ENCODE measurements at places on chromosomes 6 and 20. TPM values are rescaled to one million over a fixed set of nuclear protein-coding genes. Genes with fewer than 3 reads are reported as not detected.

Gene DEFB127
- total RNA-seq, result not detected

Gene OPRL1
- 0.90 TPM for total RNA-seq

Gene SAMD10
- total RNA-seq, result 5.7 TPM

Gene PGC
- total RNA-seq, result not detected

Gene SCRT2
- total RNA-seq, result not detected

Gene ARFGEF3
- total RNA-seq, result 12.5 TPM

Gene GPR63
- 5.9 TPM for total RNA-seq

Gene ANGPT4
- 0.07 TPM for total RNA-seq

Gene PTCHD4
- total RNA-seq, result 0.96 TPM

- DNase-seq, result peak; percentile 79
Measured at GRCh38 chr6:10521104-10521808, at the start of gene GCNT2. Gene GCNT2 (plus strand): TSS chr6:10521351. CDS start chr6:10528912, 7,561 bp downstream.

DNA sequence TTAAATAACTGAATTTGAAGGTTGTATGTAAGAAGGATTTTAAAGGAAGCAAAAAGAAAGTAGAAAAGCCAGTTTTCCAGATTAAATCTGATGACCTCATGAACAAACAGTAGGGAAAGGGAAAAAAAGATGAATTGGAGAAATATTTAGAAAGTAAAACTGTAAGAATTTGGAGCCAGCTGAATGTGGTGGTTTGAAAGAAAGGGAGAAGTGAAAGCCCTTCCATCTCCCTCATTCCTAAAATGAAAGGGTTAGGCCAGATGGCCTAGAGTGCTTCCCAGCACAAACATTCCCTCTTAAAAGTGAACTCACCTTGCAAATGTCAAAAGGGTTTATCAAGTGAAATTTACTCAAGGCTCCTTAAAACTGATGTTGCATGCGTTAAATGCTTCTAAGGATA is 139.3 kb upstream of the COL21A1 start:
- DNase-seq, result no peak

GRCh38 chr6:11120271-11121005 is 8.9 kb upstream of the ERVFRD-1 start:
- DNase-seq, result no peak

DNA sequence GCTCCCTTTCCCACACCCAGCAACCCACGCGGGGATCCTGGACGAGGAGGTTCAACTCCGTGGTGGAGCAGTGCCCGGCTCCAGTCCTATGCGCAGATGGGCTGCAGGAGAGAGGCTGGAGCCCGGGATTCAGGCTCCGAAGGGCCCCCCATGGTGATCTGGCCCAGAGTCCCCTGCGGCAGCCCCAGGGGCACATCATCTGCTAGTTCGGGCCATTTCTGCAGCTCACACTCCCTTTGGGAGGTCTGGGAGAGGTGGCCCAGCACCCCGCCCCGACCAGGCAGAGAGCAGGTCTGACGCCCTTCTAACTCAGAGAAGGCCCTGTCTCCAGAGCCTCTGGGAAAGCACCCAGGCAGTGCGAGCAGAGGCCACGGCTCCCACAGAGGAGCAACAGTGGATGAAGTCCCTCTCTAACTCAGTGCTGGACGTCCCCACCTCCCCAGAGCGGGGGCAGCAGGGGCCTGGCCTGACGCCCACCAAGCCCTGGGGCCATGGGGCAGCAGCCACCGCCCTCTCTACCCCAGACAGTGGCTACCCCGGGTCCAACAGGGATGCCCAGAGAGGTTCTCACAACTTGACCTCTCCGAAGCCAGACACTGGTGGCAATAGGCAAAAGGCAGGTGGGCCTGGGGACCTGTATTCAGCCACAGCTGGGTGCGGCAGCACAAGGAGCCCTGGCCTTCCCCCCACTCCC is 3.3 kb downstream of the KCNQ2 start:
- DNase-seq, result no peak

DNA sequence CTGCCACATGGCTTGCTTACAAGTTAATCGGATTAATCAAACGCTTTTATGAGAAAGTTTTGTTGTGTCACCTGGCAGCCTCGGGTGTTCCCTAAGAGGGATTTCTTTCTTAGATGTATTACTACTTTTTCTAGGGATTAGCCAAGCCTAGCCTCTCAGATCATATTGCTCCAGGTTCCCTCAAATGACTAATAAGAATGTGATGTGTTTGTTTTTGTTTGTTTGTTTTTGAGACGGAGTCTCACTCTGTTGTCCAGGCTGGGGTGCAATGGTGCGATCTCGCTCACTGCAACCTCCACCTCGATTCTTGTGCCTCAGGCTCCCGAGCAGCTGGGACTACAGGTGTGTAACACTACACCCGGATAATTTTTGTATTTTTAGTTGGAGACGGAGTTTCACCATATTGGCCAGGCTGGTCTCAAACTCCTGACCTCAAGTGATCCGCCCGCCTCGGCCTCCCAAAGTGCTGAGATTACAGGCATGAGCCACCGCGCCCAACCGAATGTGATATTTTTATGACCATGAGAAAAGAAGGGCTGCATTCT is 977 bp downstream of the HMGN4 start:
- no peak for DNase-seq

DNA sequence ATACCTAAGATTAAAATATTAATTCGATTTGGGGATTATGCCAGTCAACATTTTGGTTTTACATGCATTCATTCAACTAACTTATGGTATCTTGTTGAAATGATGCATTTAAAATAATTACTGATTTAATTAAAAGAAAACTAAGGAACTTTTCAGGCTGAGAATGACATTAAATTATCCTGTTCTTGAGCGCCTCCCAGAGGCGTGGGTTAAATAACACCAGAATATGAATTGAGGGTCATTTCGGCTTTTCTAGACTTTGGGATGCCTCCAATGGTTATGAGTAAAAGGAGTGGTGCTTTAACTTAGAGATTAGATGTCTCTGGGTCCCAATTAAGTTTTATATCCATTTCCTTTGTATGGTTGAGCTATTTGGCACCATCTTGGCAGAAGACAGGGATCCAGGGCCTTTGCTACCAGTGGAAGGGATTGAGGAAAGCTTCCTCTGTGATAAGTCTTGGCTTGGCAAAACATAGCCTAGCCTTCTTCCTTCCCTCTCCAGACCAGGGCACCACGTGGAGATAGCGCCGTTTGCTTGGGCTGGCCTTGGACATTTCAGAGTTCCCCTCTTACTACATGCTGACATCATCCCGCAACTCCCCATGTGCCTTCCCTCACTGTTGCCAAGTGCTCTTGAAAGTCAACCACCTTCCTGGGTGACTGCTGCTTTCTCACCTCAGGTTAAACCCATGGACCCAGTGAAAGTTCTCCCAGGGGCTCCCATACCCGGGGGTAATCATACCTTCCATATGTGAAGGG is 28.7 kb downstream of the GNAS start:
- DNase-seq, result no peak

DNA sequence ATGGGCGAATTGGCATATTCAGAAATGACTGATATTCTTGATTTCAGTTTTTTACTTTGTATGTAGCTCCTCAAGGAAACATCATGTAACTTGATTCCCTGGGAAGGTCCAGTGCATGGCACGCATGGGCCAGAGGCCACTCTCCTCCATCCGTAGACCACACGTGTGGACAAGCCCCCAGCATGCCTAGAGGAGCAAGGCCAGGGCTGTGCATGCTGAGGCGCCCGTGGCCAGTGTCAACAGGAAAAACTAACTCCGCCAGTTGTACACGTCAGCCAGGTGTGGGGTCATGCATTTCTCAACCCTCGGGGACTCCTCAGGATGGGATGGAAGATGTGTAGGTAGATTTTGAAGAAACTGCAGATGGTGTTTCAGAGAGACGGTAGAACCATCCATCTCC is 37.8 kb upstream of the CD93 start:
- DNase-seq, result no peak

GRCh38 chr6:40855168-40855880 is 183.7 kb downstream of the UNC5CL start:
- no peak for DNase-seq

DNA sequence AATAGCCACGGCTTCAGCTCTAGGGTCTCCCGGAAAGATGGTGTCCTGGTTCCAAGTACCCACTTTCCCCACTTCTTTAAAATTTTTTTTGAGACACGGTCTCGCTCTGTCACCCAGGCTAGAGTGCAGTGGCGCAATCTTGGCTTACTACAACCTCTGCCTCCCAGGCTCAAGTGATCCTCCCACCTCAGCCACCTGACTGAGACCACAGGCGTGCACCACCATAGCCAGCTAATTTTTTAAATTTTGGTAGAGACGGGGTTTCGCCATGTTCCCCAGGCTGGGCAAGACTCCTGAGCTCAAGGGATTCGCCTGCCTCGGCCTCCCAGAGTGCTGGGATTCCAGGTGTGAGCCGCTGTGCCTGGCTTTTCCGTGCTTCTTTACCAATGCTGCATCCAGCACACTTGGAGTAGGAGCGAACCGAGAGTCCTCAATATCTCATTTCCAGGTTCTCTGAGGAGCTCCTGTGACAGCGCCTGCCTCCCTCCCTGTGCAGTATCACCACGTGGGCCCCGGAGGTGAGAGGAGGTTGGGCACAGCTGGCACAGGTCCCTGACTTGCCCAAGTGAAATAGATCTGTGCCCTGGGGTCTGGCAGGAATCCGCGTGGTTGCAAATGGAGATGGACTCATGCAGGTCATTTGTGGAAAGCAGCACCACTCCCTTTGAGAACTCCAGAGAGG is 37.3 kb downstream of the EZR start:
- no peak for DNase-seq

GRCh38 chr6:10964684-10965083 is 77.8 kb downstream of the SYCP2L start:
- DNase-seq, result no peak

DNA sequence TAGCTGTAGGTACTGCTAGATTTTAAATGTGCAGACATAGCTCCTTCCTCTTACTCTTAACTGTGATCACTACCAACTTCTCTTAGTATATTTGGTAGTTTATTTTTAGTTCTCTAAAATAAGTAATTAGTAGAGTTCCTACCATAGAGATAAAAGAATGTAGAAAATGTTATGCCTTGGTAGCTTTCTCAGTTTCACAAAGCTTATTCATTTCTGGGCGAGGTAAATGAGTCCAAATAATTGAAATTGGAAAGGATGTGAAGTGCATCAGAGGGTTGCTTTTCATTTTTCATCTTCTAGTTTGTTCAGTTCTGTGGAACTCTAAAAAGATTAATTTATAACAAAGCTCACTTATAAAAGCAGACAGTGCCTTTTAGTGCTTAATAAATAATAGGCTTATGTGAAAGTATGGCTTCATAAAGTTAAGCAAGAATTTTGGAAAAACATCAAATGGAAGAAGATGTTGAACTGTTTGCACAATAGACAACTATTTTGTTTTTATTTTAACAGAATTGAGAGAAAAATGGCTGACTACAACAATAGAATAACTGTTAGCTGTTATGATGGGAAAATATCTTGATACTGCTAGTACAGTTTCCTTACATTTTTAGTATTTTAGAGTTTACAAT is 303.7 kb downstream of the UTRN start:
- no peak for DNase-seq
